GM18507 (cell line): ENCODE measurements at places on chromosomes 13 and 19.

GRCh38 chr13:113553511-113554332, 30.8 kb upstream of the TFDP1 start:
- no peak for DNase-seq

DNA sequence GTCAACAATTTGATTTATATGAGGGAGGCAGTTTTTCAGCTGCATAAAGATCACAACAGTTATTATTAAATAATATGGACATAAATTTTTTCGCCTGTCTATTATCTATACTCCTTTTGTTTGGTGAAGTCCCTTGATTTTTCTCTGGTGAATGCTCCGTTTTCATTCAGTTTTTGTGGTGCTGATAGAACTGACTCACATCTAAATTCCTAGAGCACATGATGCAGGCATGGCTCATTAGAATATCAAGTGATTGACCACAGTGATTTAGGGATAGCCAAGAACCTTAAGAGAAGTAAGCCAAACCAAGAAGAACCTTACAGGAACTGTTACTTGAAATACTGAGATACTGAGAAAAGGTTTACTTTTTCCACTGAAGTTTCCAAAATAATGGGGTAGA, 208.9 kb downstream of the PRR20E start:
- DNase-seq = no peak

- no peak for DNase-seq
Observed at GRCh38 chr19:41411968-41412265, 14.3 kb downstream of the BCKDHA start.

- no peak for DNase-seq
Observed at GRCh38 chr13:22024381-22024994, 353.6 kb downstream of the FGF9 start.

DNA sequence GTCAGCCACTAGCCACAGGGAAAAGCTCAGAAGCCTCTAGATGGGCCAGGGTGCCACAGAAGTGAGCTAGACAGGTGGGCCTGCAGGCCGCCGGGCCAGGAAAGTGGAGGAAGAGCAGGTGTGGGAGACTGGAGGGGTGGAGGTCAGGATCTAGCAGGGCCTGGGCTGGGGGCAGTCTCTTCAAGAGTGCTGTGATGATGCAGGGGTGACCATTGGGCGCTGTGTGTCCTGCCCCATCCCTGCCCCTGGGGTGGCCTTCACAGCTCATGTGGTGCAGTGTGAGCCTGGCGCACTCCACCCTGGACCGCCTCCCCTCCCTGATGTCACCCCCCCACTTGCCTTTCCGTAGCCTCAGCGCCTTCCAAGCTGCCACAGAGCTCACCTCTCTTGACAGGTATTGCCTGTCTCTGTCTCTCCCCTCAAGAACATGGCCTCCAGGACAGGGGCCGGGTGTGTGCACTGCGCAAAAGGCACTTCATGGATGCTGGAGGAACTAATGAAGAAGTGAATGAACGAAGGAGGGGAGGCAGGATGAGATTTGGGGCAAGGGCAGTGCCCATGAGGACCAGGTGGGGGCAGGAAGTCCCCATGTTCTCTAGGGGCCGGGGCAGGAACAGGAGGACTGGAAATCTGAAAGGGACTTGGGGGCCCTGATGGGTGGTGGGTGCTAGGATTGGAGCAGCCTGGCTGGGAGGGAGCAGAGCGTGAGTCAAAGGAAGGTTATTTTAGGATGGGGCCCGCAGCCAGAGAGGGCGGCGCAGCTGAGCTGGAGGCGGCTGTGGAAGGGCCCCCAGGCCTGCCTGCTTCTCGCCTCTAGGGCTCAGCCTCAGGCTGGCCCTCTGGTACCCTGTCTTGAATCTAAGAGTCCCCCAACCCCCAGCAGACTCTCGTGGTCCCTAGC, 6.6 kb downstream of the SSBP4 start:
- DNase-seq = no peak

DNA sequence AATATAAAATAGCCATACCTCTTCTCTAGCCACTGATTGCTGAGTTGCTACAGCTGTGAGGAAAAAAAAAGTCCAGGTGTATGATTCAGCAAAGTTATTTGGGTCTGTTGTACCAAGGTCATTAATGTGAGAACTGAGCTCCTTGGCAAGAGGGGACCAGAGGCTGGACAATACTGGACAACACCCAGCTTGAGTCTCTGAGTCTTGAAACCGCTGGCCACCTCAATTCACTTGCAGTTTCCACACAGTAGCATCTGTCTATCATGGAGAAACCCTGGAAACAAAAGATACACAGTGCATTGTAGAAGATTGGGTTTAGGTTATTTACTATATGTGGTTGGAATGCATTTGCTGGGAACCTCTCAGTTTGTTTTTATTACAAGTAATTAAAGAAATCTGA, 60.4 kb downstream of the WDFY2 start:
- DNase-seq = no peak

GRCh38 chr13:76286178-76286577, 600.0 kb downstream of the KCTD12 start:
- no peak for DNase-seq

DNA sequence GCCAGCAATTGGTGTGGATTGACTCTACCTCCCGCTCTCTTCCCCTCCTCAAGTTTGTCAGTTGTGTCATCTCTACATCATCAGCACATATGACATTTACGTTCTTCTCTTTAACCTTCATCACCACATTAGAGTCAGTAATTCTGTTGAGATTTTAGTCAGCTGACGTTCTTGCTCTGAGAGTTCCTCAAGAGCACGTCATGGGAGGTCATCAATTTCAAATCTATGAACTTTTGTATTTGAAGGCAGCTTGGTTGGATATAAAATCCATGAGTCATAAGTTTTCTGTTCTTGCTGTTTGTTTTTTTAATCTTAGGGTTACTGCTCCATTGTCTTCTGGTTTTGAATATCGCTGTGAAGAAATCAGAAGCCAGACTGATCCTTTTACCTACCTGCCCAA, 21.8 kb upstream of the ARGLU1 start:
- no peak for DNase-seq

DNA sequence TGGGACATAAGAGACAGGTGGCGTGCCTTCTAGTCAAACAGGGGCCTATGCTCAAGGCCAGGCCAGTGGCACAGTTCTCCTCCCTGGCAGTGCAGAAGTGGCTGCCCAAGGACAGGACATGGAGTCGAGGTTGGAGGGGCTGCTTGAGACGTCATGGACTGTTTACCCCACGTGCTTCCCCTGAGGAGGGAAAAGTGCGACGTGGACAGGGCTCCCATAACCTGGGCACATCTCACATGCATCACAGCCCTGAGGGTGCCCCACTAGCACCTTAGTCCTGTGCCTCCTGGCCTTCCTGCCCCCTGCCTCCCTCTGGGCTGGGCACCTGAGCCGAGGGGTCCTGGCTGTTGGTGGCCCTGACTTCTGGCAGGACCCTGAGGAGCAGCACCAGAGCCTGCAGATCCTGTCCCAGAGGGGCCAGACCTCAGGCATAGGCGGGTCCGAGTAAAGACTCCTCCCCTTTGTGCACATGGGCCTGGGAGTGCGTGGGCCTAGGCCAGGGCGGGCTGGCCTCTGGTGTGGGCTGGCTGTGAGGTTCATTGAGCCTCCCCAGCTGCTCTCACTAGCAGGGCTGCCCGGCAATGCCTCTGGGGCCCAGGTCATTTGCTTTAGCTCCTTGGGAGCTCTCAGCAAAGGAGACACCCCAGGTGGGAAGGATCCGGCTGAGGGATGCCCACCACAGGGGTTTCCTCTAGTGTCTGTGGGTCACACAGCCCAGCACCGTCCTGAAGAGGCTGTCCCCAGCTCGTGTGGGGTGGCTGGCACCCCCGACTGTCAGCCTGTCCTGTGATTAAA, 65.7 kb downstream of the CEBPG start:
- no peak for DNase-seq

DNA sequence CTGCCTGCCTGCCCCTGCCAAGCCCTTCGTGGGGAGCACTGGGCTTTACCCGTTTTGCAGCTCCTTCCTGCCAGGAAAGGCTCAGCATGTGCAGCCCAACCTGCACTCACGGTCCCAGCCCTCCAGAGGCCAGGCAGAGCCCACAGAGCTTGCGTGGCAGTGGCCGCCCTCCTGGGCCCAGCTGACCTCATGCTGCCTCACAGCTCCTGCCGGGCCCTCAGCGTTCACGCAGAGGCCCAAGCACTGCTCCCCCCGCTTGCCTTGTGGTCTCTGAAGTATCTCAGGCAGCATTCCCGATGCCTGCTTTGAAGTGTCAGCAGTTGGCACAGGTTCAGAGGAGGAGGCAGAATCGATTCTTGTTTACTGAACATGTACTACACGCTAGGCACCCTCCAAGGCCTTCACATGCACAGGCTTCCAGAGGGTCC, 32.5 kb downstream of the CAPN12 start:
- DNase-seq = no peak

DNA sequence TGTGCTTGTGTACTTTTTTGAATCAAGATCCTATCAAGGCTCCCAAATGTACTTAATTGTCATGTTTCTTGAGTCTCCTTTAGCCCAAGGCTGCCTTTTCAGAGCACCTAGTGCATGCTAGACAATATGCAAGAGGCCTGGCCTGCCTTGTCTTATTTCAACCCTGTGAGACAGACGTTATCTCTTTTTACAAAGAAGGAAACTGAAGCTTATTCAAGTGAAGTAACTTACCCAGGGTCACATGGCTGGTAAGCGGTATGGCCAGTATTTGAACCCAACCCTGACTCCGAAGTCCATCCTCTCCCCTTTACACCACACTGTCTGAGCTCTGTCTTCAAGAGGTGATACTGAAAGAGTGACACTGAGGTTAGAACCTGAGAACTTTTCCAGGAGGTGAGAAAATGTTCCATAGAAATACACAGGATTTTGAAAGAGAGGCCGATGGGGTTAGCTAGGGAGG, 505.1 kb downstream of the FOXO1 start:
- DNase-seq = no peak

DNA sequence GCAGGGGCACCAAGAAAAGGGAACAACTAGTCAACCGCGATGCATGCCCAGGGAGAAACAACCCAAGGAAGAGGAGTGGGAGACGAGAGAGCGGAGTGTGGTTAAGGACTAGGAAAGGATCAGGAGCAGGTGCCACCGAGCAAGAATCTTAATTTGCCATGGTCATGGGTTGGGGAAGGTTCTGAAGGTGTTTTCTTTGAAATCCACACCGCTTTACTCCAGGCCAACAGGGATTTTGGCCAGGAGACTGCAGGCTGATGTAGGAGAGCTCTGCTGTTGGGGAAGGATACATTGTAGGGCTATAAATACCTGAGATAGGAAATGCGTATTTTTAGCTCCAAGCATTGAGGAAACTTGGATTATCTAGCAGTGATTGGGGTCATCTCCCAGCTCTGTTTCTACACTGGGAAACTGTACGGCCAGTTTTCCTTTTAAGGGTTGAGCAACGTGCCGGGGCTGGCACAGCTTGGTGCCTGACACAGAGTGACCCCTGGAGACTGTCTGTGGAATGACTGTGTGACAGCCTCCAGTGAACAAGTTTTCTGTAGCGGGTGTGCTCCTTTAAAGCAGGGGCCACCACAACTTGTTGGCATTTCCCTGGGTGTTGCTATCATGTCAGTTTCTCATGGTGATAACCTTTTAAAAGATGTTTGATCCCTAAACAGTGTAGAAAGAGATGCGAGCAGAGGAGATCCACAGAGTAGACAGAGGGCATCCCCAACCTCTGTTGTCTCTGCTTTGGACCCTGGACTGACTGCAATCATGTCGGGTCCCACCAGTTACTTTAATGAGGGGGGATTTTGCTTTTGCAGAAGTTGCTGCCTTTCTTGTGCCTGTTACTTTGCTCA, 34.3 kb downstream of the ZNF536 start:
- DNase-seq = no peak

GRCh38 chr13:78602561-78603239, 652 bp downstream of the POU4F1 start:
- no peak for DNase-seq

GRCh38 chr13:25286308-25286968, 850 bp downstream of the MTMR6 start:
- DNase-seq = no peak

- no peak for DNase-seq
Observed at GRCh38 chr19:51333836-51334460, 8.0 kb downstream of the VSIG10L start.

DNA sequence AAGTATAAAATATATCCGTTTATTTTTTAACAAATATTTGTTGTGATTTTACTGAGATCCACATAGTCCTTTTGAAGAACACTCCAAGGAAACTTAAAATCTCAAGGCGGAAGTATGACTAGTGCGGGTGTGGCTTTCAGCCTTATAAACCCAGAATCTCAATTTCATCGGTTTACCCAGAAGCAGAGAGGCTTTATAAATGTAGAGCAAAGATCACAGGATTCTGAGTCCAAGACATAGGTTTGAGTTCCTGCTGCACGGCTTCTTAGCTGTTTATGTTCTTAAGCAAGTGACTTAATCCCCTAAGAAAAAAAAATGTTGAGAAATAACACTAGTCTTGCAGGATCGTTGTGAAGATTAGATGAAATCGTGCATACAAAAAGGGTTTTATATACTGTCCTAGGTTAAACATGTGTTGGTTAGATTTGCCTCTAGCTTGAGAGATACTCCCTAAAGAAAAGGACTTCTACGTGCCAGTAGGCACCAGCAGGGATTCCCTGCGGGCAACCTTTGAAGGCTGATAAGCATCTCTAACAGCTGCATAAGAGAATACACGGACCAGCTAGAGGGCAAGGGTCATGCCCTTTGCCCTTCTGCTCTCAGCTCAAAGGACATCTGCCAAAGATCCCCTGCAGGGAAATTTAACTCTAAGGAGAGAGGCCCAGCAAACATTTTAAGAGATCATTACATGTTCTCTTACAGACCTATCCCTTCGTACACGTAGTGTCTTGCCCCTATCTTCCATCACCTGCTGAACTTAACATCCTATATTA, 130.4 kb upstream of the MIR17HG start:
- DNase-seq = no peak

GRCh38 chr19:29702161-29702962, 12.7 kb downstream of the C19orf12 start:
- DNase-seq = no peak
